ENCODE measurements at places on chromosomes 6 and 20.

DNA sequence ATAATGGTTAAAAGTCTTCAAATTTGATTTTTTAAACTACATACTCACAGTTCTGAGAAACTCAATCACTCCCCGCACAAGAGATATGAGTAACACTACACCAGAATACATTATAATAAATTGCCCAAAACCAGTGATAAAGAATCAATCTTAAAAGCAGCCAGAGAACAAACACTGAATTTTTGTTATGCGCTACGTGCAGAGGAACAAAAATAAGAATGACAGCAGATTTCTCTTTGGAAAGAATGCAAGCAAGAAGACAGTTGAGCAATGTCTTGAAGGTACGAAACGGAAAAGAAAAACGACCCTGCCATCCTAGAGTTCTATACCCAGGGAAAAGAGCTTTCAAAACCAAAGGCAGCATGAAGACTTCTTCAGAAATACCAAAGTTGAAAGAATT, 216.7 kb downstream of the TTLL2 start:
- DNase-seq: no peak

DNA sequence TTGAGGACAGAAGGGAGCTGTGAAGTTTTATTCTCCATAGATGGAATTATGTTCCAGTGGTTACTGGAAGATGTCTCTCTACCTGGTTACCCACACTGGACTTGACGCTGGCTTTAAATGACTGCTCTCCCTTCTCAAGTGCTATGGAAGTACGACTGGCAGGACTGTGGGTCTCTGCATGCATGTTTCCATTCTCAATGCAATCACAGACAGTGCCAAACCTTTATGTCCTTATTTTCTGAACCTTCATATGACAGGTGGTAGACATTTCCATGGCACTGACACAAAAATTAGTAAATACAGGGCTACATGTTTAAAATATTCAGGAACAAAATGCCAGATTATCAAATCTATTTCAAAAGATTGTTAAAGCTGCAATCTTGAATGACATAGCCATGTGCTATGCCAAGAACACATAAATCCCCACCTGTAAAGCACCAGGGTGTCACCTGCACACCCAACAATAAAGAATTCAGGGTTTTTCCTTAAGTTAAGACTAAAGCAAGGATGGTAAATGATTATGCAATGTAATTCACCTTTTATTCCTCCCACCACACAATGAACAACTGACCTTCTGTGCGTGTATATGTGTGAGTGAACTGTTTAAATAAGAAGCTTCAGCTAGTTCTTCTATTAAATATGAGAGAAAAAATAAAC, 153.3 kb upstream of the ENPP5 start:
- DNase-seq: no peak

DNA sequence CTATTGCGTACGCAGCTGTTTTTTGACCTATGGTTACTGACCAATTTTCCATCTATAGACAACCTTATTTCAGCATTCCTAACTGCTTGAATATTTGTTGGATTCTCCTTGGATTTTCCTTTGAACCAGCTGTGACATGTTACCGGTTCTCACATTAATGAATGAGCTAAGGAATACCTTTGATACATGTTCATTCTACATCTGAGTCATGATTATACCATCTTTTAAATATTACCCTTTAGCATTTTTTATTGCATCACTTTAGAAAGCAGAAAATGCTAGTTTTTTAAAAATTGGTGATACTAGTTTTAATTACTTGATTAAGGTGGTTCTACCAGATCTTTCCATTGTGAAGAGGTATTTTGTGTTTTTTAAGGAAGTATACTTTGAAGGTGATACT, 1.9 kb upstream of the IGF2R start:
- DNase-seq: no peak

DNA sequence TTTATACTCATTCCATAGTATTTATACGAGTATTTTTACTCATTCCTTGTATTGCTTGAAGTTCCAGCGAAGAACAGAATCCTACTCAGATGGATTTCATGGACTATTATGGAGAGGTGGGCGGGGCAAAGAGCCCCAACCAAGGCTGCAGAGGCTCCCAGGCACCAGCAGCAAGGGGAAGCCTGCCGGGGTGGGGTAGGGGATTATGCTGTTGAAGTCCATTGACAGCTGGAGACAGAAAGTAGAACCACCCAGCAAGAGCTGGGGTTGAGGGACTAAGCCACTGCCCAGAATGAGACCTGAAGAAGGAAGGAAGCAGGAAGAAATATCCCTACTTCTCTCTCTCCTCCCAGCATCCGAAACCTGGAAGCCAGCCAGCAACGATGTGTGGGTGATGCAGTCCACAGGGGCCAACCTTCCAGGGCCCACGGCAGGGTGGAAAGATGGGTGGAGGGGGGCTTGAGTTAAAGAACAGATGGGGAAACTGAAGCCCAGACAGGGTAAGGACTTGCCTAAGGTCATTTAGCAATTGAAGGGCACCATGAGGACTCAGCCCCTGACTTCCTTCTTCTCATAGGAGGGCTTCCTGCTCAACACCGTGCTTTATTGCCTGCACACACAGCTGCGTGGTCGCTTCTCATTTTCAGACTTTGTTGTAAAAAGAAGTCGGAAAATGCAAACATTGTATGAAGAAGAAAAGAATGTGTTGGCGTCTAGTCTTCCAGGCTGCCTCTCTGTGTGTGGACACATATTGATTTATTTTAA, 18.3 kb upstream of the GTSF1L start:
- no peak for DNase-seq

DNA sequence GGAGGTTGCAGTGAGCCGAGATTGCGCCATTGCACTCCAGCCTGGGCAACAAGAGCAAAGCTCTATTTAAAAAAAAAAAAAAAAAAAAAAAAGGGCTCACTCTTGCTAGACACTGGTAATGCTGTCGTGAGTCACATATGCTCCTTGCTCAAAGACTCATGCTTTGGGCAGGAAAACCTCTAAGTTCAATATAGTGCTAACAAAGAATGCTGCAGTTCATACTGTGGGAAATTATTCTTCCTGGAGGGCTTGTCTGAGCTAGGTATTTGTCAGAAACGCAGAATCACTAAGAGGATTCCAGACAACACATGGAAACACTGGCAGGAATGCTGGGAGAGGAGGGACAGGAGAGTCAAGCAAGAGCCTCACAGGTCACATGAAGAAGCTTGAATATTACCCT, 2.3 kb upstream of the LYRM2 start:
- DNase-seq: no peak

GRCh38 chr20:34703424-34704176, 544 bp upstream of the TP53INP2 start:
- DNase-seq: no peak
